ENCODE measurements at places on chromosomes 3 and 15.

GRCh38 chr3:111012388-111013248 is 59.0 kb upstream of the NECTIN3 start:
- no peak for DNase-seq

GRCh38 chr3:139994891-139995290 is 59.9 kb downstream of the CLSTN2 start:
- no peak for DNase-seq

DNA sequence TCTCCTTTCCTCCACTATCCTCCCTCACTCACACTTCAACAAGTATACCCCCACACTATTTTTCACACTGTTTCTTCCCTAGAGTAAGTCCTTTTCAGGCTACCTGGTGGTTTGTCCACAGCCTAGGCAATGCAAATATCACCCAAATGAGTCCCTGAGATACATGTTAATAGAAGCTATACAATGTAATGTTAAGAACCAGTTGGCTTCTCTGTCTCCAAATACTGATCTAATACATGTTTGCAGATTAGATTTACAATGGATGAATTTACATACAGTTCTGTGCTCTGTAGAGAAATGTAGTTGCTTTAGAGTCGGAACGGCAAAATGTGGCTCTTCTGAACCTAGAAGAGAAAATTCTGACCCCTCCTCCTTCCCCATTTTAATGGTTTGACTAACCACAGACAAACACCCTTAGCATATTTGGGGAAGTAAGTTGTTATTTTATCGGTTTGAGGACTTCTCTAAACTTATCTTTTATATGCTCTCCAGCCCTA is 63.6 kb upstream of the MBNL1 start:
- DNase-seq, result peak; percentile 80

- DNase-seq, result no peak
These were observed 282.0 kb upstream of the VEPH1 start for GRCh38 chr3:157785102-157785826.

DNA sequence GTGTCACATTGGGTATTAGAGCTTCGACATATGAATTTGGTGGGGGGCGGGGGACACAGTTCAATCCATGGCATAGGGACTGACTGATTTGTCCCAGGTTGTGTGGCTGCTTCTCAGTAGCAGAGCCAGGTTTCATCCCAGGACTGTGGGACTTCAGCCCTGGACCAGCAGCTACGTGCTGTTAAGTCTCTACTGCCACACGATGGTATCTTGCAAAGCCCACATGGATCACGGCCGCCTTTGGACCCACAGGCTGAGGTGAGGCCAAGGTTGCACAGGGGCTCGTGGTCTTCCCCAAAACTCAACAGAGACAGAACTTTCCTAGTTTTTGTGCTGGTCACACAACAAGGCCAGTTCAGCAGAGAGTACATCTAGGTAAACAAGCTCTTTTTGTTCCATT is 97.4 kb downstream of the LRRK1 start:
- DNase-seq, result no peak

DNA sequence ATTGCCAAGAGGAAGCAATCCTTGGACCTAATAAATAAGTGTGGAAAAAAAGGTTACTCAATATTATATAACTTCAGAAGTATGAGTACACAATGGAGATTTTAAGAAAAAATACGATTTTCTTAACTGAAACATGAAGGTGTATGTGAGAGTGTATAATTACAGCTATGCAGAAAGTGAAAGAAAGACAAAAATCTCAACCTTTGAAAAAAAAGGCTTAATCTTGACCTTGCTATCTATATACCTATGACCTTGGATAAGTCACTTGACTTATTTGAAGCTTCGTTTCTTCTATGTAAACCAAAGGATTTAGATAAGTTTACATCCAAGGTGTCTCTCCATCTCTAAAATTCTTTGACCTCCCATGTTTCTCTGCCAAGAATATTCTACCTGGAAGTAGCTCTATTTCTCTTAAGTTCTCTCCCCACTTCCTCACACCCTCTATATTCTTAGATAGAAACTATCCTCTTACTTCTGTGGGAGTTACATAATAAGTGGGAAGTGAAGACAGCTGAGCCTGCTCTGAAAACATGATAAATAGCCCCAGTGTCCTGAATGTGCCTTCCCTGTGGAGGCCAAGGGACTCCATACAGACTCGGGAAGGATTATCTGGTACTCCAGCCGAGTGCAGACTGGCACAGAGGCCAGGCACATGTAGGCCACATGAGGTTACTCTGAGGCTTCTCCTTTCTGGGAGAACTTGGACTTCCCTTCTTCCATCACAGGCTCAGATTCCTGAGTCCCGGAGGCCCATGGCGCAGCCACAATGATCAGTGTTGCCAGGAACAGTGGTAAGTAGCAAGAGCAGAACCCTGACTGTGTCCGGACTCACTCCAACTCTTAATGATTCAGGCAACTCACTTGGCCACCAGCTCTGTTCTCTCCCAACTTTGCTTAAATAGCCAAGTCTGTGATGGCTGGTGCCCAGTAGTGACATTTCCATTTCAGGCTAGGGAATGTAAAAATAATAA is 166.8 kb upstream of the COL8A1 start:
- DNase-seq, result no peak

- DNase-seq, result peak; percentile 83
These were observed 163.1 kb downstream of the RPLP1 start for GRCh38 chr15:69615736-69616135.

DNA sequence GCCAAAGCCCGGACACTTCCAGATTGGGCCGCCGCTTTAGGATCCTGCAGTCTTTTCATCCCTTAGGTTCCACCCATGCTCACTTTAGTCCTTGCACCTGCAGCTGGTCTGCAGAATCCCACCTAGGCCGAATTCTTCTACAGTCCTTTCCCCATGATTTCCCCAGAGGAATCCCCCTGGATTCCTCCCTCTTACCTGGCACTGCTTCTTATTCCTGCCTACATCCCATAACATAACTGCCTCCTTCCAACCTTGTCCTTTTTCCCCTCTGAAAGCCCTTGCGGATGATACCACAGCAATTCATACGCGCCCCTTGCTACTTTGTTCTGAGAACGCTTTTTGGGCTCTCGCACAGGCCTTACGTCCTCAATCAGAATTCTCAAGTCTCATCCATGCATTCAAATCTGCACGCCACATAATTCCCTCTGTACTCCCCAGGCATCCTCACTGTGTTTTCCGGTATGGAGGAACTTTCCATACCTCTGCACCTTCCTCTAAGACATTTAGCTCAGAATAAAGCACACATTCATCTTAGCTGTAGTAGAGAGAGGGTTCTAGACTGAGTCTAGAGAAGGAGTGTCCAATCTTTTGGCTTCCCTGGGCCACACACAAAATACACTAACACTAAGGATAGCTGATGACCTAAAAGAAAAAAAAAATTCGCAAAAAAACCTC is 619 bp downstream of the EIF2AK4 start:
- DNase-seq, result peak; percentile 36

- DNase-seq, result no peak
These were observed 60.6 kb downstream of the FGD5 start for GRCh38 chr3:14879211-14879874.

DNA sequence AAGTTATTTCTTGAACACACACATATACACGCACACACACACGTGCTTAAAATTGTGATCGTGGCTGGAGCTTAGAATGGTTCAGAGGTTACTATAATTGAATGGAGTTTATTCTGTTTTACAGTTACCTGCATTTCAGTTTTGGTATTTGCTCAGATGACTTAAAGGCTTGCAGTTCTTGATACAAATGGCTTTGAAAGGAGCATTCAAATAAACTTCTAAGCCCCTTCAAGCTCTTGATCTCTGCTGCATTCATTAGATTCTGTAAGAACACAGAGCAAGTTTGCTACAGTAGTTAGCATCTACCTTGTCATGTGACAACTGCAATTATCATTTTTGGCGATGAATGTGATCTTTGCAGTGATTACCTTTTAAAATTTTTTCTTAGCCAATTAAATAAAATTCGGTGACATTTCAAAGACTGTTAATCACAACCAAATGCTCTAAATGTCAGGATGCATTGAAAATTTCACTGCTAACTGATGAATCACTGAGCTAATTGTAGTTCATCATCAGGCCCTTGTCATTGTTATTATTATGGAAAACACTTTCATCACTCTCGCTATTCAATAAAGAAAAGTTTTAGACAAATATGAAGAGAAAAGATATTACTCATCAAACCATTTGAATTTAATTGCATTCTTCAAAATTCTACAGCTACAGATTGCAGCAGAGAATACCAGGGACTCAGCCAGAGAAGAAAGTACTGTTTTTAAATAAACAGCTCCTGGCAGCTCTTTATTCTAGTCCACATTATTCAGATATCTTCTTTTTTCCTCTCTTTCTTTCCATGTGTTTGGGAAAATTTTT is 296.1 kb downstream of the LRTM1 start:
- DNase-seq, result no peak

DNA sequence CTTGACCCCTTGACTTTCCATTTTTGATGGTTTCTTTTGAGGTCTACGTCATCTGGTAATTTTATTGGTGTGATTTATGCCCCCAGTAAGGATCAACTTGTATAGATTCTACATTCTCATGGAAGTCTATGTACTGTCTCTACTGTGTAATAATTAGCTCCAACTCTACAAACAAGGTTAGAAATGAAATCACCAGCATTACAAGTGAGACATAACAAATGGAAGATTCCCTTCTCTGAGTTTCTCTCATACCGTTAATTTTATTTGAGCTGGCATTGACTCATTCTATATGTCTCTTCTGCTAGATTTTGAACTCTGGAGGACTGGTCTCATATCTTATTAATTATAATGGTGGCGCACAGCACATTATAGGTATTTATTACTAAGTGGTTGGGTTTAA is 138.9 kb downstream of the LPP start:
- DNase-seq, result no peak
